ENCODE measurements at places on chromosomes 12 and 14.

DNA sequence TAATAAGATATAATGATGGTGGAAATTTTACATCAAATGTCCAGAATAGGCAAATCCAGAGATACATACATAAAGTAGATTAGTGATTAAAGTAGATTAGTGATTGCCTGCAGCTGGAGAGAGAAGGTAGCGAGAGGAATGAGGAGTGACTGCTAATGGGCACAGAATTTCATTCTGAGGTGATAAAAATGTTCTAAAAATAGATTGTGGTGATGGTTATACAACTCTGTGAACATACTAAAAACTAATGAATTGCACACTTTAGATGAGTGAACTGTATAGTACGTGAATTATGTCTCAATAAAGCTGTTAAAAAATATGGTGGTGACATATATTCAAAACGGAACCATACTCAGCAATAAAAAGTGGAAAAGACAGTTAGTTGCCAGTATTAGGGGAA, 41.7 kb downstream of the PPP2R5E start:
- DNase-seq, result no peak

GRCh38 chr12:78540606-78541336, 323.8 kb upstream of the SYT1 start:
- DNase-seq, result no peak

GRCh38 chr12:120529641-120530417, 871 bp upstream of the COQ5 start:
- no peak for DNase-seq

- DNase-seq, result no peak
Measured at GRCh38 chr12:90076851-90077319, 368.2 kb upstream of the ATP2B1 start.

DNA sequence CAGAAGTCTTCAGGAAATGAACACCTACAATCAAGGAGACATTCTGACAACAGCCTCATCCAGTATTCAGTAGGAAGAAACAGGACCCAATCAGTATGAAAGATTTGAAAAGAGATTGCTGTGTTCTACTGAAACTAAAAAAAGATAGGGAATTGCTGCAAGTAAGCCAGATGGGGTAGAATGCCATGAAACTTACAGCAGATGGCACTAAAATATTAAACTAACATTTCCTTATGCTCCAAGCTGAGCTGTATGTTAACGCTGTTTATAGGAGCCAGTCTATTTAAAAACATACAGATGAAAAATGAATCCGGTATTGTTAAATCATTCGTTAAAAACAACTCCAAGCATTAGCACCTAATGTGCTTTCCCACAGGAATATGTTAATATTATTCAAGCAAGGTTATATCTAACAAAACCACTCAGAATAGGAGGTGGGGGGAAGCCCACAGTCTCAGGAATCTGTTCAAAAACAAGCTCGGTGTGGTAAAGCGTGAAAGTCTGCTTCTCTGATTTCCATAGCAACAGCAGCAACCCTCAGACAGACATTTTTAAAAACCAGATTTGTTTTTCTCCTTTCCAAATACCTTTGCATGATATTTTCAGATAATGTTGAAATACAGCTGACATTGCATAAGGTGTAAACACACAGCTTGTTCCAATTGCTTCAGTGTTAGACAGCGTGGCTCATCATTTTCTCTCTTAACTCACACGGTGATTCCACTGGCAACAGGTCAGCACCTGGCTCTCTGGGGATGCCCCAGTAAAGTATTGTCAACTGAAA, 131.4 kb upstream of the CCDC175 start:
- DNase-seq, result no peak

GRCh38 chr14:74160763-74161162, 76.0 kb downstream of the LIN52 start:
- DNase-seq, result no peak

DNA sequence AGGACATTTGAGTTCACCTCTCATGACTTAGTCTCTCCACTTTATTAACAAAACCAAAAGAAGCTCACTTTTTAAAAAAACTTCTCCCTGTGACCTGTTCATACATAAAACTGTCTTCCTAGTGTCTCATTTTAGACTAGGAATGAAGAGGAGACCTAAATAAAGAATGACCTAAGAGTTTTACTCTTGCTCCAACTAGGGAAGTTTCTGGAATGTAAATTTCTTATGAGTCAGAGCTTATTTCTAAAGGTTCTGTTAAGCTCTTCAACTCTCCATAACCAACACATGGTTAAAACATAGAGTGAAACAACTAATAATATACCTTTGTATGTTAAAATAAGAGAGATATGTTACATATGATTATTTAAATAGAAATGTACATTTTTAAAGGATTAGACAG, 369.8 kb downstream of the EMP1 start:
- no peak for DNase-seq

- no peak for DNase-seq
Measured at GRCh38 chr14:100122481-100123223, 36.8 kb downstream of the DEGS2 start.

DNA sequence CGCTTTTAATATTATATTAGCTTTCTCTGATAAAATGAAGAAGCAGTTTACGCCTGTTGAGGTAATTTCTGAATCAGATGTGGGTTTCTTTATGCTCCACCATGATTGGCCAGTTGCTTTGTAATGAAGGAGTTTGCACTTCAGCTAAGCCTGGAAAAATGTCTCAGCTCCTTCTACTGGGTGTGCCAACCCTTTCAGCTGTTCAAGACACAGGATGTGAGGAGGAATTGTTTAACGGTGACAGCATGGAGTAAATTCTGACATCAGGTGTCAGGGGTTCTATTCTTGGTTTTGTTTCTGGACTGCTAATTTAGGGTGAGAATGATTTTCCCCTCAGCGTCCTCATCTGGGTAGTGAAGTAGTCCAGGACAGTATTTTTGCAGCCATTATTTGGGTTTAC, 43.5 kb downstream of the FLRT2 start:
- DNase-seq, result no peak

DNA sequence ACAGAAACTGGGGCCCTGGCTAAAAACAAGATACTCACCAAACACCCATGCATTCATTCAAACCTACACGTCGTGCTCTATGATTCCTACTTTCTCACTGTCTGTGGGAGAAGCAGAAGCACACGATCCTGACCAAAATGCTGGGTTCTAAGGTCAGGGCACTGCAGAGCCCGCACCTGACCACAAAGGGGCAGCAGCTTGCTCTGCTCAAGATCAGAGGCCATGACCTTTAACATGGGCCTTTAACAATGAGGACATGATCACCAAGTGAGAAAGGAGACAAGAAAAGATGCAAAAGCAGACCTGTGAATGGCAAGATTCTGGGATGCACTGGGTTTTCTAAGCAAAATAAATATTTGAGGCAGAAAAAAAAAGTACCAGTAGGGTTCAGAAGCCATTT, 40.1 kb upstream of the VPS33A start:
- DNase-seq, result no peak

GRCh38 chr14:95871531-95871930, 5.1 kb upstream of the TUNAR start:
- DNase-seq, result no peak

DNA sequence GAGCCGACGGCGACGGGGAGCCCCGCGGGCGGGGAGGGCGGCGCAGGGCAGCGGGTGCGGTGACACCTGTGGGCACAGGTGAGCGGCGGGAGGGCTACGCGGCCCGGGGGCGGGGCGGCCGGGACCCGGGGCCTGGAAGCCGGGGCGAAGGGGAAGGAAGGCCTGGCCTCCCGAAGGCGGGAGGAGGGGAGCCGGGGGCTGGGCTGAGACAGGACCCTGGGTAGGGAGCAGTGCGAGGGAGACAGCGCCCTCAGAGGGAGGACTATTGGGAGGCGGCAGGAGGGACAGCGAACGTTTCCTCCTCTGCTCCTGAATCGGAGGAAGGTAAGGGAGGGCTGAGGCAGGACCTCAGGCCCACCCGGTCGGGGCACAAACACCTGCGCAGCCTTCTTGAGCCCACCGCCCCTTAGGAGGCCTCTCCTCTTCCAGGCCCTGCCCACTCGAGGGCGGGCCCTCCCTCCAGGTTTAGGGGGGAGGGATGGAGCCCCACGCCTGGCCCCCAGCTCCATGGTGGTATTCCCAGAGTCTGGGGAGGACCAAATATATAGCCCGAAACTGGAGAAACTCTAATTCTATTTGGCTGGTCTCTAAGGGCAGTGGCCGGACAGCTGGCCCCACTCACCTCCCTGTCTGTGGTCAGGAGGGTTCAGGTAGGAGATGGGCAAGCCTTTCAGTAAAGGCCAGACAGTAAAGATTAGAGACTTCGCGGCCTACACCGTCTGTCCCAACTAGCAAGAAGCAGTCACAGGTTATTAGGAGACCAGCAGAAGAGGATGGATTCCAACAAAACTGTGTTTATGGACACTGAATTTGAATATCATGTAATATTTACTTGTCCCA, 509 bp downstream of the PLEKHG6 start:
- DNase-seq, result no peak

DNA sequence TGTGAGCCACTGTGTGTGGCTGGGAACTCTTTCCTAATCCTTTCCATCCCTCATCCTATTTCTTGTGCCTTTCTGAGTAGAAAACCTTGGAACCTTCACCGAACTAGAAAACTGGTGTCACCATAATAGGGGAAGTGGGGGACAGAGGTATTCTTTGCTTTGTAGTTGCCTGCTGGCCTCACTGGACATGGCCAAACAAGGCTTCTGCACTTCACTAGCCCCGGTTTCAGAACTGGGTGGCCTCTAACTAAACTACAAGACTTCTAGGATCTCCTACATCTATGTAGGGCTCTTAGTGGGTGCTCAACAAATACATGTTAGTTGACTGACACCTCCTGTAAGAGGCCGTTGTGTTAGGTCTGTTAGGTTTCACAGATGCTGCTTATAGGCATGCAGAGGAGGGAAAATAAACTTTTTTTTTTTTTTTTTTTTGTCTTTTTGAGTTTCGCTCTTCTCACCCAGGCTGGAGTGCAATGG, 597 bp upstream of the CIROP start:
- no peak for DNase-seq

- no peak for DNase-seq
Measured at GRCh38 chr14:77271113-77271710, at the start of gene NGB. Gene NGB, minus strand, starts transcription at chr14:77271206. Its CDS starts 269 bp downstream, at chr14:77270937.

DNA sequence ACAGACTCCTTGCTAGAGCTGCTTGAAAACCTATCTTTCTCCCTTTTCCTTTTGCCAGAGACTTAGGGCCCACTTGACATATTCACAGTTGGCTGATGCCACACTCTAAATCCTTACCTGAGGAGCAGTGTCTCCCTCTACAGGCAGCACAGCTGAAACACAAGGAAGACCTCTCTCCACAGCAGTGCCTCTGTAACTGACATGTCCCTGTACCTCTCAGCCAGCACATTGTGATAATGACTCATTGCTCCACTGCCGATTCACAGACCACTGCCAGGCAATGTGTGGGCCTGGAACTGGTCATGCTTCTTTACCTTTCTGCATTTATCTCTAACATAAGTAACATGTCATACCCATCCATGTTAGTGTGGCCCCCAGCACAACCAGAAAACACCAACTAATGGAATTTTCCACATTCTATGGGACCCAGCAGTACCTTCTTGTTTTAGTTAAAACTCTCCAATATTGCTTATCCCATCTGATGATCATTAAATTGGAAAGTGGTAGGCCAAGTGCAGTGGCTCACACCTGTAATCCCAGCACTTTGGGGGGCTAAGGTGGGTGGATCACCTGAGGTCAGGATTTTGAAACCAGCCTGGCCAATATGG, 56.5 kb downstream of the GTF2A1 start:
- no peak for DNase-seq

- DNase-seq, result no peak
Measured at GRCh38 chr12:19447386-19447785, 8.1 kb downstream of the AEBP2 start.

DNA sequence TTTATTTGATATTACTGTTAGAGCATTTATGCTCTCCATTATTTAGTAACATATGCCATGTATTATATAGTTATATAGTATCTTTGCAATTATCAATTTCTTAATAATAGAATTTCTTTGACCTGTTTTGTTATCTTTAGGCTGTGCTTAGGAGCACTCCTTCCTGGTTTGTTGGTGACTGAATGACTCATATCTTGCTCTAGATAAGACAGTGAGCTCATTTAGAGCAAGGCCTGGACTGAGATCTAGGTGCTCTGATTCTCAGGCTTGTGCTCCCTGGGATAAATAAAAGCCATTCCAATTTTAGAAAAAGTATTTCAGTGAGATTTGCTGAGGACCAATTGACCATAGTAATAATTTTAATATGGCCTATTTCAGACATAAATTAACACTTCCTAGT, 951.2 kb downstream of the FLRT2 start:
- DNase-seq, result no peak

DNA sequence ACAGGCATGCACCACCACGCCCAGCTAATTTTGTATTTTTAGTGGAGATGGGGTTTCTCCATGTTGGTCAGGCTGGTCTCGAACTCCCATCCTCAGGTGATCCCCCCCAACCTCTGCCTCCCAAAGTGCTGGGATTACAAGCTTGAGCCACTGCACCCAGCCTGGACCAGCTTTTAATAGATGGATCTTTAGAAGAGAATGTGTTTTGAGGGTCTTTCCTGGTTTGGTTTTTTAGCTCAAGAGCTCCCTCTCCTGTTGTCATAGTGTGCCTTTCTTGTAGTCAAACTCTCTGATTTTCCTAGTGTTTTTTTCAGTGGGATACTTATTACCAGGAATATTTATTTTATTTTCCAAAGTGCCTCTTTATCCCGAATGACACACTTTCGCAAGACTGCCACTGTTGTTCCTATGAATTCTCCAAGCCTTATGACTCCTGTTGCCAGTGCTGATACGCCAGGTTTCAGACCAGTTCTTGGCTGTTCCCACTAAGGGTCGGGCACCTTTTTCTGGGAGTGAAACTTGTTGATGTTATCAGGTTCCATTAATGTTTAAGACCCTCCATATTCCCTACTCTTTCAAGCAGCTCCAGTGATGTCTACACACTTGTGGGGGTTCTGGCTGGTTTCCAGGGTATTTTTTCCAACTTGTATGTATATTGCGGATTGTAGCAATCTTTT, 31.5 kb upstream of the LIMA1 start:
- DNase-seq, result no peak

- DNase-seq, result no peak
Measured at GRCh38 chr12:7837366-7837765, 35.3 kb downstream of the SLC2A14 start.

- DNase-seq, result no peak
Measured at GRCh38 chr14:105123064-105123665, 45.4 kb downstream of the JAG2 start.

DNA sequence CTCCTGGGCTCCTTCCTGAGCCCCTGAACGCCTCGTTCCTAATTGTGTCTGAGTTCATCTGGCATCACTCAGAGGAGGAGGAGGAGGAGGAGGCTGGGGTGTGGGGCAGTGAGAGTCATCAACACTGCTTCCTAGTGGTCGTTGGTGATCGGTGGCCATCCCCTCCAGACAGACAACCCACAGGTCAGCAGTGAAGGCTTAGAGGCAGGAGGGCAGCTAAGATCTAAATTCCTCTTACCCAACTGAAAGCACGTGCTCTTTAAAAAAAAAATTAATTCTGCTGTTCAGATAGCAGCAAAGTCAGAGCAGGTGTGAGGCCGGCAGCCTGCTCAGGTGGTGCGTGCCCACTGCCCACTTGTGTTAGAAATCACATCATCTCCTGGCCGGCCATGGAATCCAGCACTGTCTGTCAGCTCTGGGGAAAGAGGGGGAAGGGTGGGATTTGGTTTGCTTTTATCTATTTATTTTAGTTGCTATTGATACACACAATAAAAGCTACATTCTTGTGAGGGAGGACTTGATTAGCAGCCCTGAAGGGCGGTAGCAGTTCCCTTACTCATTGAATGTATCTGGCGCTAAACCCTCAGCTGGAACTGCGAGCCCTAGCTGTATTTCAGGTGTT, 46.6 kb downstream of the PPP2R5C start:
- no peak for DNase-seq

- no peak for DNase-seq
Measured at GRCh38 chr12:14782756-14783155, 20.5 kb downstream of the WBP11 start.

- no peak for DNase-seq
Measured at GRCh38 chr12:90239732-90240260, 531.2 kb upstream of the ATP2B1 start.

Measured in activated CD4-positive, alpha-beta T cell treated with anti-CD3 and anti-CD28 coated beads for 1 hour (primary cell).